Stimulated activated CD8-positive, alpha-beta memory T cell treated with anti-CD3 and anti-CD28 coated beads, Interleukin-7, amount 100 ng/mL, for 48 hours (primary cell): ENCODE measurements at places on chromosomes 2 and 18.

DNA sequence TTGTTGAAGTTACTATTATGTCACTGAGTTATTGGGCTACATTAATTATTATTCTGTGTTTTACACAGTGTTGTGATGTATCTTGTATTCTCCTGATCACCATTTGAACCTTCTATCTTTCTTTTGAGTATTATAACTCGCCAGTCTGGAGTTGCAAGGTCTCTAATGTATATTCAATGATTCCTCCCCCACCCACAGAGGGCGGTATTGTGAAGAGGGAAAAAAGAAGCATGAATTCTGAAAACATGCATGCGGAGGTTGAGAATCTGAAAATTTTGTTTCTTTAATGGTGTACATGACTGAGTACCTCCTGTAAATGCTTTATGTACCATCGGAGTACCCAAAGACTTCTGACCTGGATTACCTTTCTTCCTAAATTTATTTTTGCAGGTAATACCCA is 266.6 kb downstream of the NR4A2 start:
- no peak for DNase-seq

DNA sequence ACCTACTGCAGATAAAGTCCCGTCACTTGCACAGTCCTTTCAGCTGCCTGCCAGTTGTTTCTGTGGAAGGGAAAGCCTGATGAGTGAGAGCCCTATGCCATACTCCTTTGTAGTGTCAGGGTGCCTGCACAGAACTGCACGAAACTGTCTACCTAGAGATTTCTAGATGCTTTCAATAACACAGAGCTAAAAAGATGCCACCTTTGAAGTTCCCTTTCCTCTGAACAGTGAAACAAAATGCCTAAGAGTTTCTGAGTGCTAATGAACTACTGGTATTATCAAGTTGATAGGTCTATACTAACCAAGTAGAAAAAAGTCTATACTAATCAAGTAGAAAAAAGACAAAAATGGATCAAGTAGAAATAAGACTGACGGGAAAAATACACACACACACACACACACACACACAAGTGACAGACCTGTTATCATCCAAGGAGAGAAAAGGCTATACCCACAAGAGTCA is 79.0 kb downstream of the TLK1 start:
- no peak for DNase-seq

GRCh38 chr18:8254654-8255053 is 354.6 kb upstream of the RAB12 start:
- DNase-seq, result no peak

GRCh38 chr2:172361840-172362239 is 65.5 kb upstream of the ITGA6 start:
- DNase-seq, result no peak

DNA sequence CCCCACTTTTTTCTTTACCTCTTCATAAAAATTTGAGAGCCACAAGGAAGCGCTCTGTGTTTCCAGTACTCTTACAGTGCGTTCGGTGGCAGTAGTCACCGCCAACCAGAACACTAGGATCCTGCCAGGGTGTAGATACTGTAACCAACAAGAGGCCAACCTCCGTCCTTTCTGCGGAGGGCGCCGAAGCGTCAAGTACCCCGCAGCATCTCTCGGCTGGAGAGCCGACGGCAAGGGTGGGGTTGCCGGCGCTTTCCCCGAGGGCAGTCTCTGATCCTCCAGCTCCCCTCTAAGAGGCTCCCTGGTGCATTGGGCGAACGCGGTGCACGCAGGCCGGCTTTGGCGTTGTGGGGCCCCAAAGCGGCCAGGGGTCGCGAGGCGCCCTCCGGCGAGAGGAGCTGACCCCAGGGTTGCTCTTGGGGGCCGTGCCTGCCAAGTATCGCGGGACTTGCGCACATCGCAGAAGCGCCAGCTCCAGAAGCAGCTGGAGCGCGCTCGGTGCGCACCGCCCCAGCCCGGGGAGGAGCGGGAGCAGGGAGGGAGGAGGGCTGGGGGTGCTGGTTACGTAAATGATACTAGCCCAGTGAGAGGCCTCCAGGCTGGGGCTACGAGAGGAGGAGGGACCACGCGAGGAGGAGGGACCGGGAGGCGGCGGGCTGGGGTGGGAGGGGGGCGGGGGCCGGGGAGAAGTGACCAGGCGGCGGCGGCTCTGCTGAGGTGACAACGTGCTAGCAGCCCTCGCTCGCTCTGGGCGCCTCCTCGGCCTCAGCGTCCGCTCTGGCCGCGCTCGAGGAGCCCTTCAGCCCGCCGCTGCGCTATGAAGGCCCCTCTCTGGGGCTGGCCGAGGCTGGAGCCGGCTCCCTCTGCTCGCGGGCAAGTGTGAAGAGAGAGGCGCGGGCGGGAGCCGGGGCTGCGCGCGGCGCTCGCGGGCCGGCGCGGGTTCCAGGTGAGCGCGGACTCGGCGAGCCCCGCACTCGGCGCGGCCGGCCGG is at the start of gene GALNT13:
Gene GALNT13, plus strand, starts transcription at position 692 of the 991 bp plus-strand sequence.
- no peak for DNase-seq

DNA sequence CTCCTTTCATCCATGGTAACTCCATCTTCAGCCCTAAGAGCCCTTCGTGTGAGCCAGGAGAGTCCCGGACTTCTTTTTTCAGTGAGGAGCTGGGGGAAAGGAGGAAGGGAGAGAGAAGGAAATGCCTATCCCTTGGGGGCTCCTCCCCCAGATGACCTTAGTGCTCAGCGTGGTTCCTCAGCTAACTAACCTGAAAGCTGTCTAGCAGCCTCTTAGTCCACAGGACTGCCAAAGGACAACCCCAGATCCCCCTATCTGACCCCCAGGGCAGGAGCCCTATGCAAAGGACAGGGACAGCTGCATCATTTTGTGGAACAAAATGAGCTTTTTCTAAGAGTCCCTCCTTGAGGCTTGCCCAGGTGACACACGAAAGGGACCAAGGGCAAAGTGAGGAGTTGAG is 7.9 kb downstream of the SPR start:
- no peak for DNase-seq

DNA sequence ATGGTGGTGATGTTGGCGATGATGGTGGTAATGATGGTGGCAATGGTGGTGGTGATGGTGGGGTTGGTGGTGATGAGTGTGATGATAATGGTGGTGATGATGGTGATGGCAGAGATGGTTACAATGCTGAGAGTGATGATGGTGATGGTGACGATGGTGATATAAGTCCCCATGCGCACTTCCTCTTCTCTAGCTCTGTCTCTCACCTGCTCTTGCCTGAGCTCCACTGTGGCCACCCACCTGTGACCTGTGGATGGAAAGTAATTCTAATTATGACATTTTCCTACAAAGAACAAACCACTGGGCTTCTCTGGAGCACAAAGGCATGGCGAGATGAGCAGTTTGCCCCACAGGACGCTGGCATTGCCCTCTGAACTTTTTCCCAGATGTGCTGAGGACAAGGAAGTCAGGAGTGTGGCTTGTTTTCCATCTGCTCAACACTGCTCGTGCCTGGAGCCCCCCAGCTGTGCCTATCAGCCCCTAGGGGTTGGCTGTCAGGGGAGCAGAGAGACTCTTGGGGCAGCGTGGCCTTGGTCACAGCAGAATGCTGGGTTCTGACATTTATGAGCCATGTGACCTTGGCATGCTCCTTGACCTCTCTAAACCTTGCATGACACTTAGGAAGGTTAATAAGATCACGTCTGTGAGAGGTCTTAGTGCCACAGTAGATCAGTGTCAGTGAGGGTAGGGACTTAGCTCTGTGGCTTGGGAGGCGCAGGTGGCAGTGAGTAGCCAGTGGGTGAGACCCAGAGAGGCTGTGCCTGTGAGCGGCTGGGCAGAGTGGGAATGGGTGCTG is 68.4 kb downstream of the RRM2 start:
- DNase-seq, result no peak

DNA sequence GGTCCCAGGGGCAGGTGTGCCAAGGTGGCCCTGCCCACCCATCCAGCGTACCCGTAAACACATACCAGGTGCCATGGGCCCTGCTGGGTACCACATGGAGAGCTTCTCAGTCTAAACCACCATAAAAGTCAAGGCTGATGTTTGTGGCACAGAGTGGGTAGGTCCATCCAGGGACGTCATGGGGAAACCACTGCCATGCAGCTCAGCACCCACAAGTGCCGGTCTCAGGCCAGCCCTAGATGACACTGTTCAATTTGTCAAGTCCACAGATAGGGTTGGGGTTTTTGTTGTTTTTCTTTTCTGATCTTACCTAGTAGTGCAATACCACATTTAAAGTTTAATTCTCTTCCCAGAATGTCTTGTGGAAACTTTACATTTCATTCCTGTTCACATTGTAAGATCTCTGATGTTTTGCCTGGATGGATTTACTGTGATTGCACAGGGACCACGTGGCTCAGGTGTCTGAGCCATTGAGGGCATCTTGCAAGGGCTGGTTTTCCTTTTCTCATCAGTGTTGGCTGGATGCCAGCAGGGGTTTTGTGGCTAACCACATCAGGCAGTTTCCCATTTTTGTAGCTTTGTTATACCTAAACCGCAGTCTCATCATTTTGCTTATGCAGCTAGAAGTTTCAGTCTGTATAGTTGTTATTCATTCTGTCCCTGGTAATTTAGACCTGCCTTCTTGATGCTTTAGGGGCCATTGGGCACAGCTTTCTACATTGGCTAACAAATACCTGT is 64.7 kb downstream of the STK25 start:
- DNase-seq, result peak; percentile 82

GRCh38 chr2:67397143-67397986 is at the start of gene ETAA1:
Gene ETAA1 (plus strand): TSS chr2:67397333. CDS start chr2:67397449, 116 bp downstream.
- DNase-seq, result peak; percentile 88

- no peak for DNase-seq
These were observed 747.4 kb upstream of the SLC8A1 start for GRCh38 chr2:41199334-41199733.

DNA sequence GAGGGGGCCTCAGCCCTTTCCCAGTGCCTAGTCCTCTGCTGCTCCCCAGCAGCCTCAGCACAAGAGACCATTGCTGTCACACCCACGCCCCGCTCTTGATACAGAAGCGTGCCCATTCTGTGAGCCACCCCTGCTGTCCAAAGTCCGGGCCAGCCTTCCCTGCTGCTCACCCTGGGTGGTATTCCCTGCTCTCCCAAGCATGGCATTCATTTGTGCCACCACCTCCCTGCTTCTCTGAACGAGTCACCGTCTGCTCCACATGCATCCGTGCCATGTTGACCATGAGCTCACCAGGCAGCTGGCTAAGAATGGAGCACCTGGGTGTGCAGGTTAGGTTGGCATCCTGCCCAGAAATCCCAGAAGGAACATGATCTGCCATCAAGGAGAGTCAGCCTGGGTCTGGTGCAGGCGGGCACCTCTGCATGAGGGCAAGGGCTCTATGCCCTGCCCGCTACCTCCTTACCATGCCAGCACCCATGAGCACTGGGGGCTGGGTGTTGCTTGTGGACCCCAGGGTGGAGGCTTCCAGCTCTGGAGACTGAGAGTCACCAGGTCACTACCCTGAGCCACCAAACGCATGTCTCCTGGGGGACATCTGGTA is 63.0 kb downstream of the TWIST2 start:
- no peak for DNase-seq

DNA sequence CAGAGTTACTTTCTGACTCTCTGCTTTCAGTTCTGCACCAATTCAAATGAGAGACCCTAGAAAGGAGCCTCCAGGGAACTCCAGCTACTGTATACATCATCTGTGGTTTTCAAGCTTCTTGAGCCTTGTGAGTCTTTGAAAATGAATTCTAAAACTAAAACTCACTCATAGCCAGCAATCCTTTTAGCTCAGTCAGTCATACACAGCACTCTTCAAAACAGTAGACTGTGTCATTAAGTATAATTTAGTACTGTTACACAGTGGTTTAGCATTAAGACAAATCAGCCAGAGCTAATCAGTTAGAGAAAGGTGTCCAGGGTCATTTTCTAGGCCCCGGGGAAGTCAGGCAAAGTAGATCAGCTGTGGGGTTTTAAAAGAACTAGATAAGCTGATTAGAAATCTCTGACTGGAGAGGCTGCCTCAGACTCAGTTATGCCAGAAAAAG is 322.1 kb upstream of the THUMPD2 start:
- no peak for DNase-seq

DNA sequence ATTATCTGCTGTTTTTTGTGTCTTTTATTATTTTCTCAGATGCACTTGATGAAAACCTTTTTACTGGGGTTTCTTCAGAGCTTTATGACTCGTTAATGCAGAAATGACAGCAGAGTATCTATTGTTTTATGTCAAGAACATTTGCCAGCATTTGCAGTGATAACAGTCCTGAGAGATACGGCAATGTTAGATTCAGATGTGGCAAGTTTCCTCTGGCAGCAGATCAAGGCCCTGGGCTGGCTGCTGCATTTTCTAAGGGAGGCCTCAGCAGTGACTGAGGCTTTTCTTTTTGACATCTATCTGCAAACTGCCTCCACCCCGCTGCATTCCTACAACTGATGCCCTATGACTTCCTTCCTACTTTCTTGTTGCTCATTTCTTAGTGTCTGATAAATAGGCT is 40.2 kb downstream of the EFEMP1 start:
- no peak for DNase-seq

- no peak for DNase-seq
These were observed 25.6 kb upstream of the CCDC68 start for GRCh38 chr18:54984908-54985307.

DNA sequence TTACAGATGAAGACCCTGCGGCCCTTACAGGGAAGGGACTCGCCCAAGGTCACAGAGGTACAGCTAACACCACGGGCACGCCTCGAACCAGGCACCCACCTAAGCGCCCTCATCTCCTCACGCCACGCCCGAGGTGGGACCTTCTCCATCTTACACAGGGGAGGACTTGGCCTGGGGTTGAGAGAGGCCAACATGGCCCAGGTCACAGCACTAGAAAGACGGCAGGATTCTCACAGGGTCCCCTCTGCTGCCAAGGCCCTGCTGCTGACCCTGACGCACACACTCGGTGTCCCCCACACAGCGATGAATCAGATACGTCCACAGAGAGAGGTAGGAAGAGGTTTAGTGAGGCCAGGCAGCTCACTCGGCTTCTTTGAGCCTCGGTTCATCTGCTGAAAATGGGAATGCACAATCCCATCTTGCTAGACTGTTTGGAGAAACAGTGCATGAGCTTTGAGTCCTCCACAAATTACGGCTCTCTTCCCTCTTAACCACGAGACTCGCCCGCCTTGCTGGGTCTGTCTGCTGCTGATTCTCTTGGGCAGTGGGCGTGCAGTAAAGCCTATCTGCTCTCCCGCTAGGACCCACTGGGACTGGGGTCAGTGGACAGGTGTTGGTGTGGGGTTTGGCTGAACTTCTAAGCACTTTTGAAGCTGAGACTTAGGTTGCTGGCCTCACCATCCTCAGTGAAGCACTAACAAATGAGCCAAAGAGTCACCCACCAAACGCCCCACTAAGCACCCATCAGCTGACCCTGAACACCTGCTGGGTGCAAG is 79.2 kb downstream of the SMAD7 start:
- no peak for DNase-seq

DNA sequence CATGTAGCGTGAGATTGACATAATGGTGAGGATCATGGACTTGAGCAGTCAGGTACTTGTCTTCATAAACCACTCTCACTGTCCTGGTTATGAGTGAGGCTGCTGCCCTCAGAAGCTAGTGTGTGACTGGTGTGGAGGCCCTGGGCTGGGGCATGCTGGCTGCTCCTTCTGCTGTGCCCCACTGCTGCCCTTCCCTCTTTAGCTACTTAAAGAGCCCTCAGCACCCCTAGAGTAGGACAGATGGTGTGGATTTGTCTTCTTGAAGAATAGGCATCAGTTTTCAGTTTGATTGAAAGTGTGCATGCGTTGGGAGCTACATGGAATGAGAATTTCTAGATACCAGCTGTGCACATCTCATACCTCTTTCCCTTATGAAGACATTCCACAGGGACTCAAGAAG is 15.4 kb downstream of the CPLX4 start:
- no peak for DNase-seq

- no peak for DNase-seq
These were observed 72.2 kb downstream of the CAB39 start for GRCh38 chr2:230784795-230785194.
